Osteocyte (in vitro differentiated cells): ENCODE measurements at places on chromosomes 1 and 21. TPM values are rescaled to one million over a fixed set of nuclear protein-coding genes. Genes with fewer than 3 reads are reported as not detected.

- no peaks in the 10 kb centered on the region for H3K36me3 ChIP-seq
- H3K27ac ChIP-seq = no peak overlapping the region
- peaks cover 2% of the 10 kb centered on the region for H3K4me1 ChIP-seq
Observed at GRCh38 chr1:210571356-210572284, 242.9 kb downstream of the HHAT start.

GRCh38 chr1:105254906-105255305, 1505.2 kb downstream of the AMY1C start:
- no peaks in the 10 kb centered on the region for H3K4me1 ChIP-seq
- no peak overlapping the region for H3K27ac ChIP-seq
- no peaks in the 10 kb centered on the region for H3K36me3 ChIP-seq
- H3K4me3 ChIP-seq = no peak overlapping the region
- no peak for DNase-seq
- no peaks in the 10 kb centered on the region for H3K27me3 ChIP-seq

DNA sequence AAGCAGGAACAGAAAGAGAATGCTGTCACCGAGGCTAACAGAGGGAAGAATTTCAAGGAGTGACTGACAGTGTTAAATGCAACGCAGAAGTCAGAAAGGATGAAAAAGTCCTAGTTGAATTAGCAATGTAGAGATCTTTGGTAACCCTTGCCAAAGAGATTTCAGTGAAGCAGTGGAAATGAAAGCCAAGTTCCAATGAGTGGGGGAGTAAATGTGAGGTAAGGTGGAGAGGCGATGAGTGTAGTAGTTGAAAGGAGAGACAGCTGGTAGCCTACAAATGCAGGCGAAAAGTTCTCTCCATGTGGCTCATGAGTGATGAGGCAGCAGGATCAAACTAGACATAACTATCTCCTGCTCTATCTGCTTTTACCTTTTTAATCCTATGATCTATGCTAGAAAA, 74.6 kb upstream of the IPO9 start:
- no peak for DNase-seq
- no peaks in the 10 kb centered on the region for H3K27me3 ChIP-seq
- H3K4me3 ChIP-seq = peak overlapping the region; percentile 42
- H3K4me1 ChIP-seq = peaks cover 100% of the 10 kb centered on the region

- H3K4me1 ChIP-seq = peaks cover 9% of the 10 kb centered on the region
- no peaks in the 10 kb centered on the region for H3K36me3 ChIP-seq
- no peaks in the 10 kb centered on the region for H3K27me3 ChIP-seq
- H3K27ac ChIP-seq = no peak overlapping the region
- DNase-seq = no peak
- H3K4me3 ChIP-seq = peak overlapping the region; percentile 12
Observed at GRCh38 chr21:36127977-36128376, 6.9 kb upstream of the CBR3 start.

DNA sequence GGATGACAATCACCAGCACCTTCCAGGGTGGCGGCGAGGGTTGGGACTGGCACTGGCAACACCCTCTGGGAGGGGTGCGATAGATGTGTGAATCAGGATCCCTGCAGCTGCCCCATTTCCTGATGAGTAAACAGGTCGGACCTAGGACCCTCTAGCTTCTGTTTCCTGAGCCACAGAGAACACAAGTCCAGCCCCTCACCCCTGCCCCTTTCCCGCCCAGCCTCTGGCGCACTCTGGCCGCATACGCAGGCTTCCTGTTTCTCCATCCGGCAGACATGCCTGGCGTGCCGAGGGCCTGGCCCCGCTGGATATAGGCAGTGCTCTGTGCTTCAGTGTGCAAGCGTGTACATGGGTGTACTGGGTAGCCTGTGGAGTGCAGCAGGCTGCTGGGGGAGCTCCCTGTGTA, 4.6 kb downstream of the PEAR1 start:
- H3K27ac ChIP-seq = peak overlapping the region; percentile 98
- peaks cover 94% of the 10 kb centered on the region for H3K4me1 ChIP-seq
- H3K36me3 ChIP-seq = no peaks in the 10 kb centered on the region
- peak overlapping the region; percentile 50 for H3K4me3 ChIP-seq

DNA sequence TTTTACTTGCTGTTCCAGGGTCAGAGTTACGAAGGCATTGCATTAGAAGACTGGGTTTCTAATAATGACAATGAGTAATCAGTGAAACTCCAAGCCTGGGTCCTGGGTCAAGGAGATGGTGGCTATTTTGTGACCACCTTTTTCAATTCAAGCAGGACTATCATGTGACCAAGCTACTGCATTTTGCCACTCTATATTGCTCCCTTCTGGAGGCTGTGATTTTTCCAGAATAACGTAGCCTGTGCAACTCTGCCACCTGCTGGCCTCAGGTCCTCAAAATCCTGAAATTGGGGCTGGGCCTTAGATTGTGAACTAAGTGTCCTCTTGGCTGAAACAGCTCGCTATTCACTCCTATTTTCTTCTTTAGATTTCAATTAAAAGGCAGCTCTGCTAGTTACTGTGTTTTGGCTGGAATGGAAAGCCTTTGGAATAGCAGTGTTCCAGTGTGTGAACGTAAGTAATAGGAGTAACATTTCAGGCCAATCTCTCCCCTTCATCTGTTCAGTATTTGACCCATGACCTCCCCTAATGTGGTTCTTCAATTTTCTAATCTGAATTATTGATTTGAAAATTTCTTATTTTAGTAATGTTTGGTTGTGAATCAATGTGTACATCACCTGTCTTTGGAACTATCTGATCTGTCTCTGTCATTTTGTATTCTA, 52.9 kb upstream of the CD46 start:
- H3K4me1 ChIP-seq = no peaks in the 10 kb centered on the region
- no peak overlapping the region for H3K4me3 ChIP-seq
- H3K36me3 ChIP-seq = no peaks in the 10 kb centered on the region
- H3K27ac ChIP-seq = no peak overlapping the region

Gene WNT3A
- total RNA-seq = not detected in 2 replicates

Gene THEM5
- total RNA-seq = not detected in 2 replicates

Gene PLPPR5
- not detected in 2 replicates for total RNA-seq

DNA sequence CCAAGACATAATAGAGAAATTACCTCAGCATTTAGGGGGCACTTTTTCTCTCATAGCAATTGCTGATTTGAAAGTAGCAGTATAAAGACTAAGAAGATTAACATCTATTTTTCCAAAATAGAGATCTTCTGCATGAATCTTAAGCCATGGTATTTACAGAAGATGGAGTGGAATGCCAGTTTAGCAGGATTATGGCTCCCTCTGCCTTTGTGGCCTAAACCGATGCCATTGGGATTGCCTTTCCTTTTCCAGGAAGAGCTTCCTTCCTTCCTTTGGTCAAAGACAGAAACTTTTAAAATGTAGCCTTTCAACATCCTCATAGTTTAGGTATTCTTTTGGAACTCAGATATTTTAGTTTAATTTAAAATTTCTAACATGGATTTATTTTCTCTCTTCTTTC, 39.4 kb downstream of the CFHR5 start:
- no peak overlapping the region for H3K4me3 ChIP-seq
- H3K4me1 ChIP-seq = no peaks in the 10 kb centered on the region
- peaks cover 2% of the 10 kb centered on the region for H3K36me3 ChIP-seq
- H3K27me3 ChIP-seq = peaks cover 4% of the 10 kb centered on the region
- no peak overlapping the region for H3K27ac ChIP-seq
- no peak for DNase-seq

- no peak overlapping the region for H3K4me3 ChIP-seq
- H3K4me1 ChIP-seq = peaks cover 85% of the 10 kb centered on the region
- H3K36me3 ChIP-seq = peaks cover 24% of the 10 kb centered on the region
- peak overlapping the region; percentile 91 for H3K27ac ChIP-seq
- no peak for DNase-seq
Observed at GRCh38 chr1:183821889-183822611, 17.1 kb downstream of the RGL1 start.

DNA sequence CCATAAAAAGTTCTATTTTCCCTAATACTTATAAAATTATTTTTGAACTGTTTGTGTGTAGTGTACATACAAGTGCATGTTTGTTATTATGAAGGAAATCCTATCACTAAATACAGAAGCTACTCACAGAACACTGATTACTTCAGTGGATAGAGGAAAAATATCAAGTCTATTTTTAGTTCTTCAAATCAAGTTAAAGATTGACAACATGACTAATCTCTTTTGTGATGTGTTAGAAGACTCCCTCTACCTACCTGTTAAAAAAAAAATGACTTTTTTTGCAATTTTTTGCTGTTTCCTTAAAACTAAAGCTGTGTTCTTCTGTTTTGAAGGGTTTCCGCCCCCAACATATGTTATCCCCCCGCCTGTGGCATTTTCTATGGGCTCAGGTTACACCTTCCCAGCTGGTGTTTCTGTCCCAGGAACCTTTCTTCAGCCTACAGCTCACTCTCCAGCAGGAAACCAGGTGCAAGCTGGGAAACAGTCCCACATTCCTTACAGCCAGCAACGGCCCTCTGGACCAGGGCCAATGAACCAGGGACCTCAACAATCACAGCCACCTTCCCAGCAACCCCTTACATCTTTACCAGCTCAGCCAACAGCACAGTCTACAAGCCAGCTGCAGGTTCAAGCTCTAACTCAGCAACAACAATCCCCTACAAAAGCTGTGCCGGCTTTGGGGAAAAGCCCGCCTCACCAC, 45.5 kb downstream of the NCF2 start:
- H3K4me1 ChIP-seq = peaks cover 3% of the 10 kb centered on the region
- peaks cover 46% of the 10 kb centered on the region for H3K36me3 ChIP-seq
- peak overlapping the region; percentile 4 for H3K27ac ChIP-seq
- no peak overlapping the region for H3K4me3 ChIP-seq
- no peak for DNase-seq

Gene RAVER2
- total RNA-seq = 7.2 and 7.3 TPM in 2 replicates

- H3K4me1 ChIP-seq = no peaks in the 10 kb centered on the region
- no peaks in the 10 kb centered on the region for H3K36me3 ChIP-seq
- no peak for DNase-seq
- H3K4me3 ChIP-seq = no peak overlapping the region
- H3K27ac ChIP-seq = no peak overlapping the region
Observed at GRCh38 chr1:58454385-58454784, 92.1 kb downstream of the OMA1 start.

Gene EVI5
- total RNA-seq = 52.6 and 59.6 TPM in 2 replicates

Gene OR2L8
- total RNA-seq = not detected in 2 replicates

Gene RXRG
- total RNA-seq = not detected in 2 replicates

Gene TINAGL1
- total RNA-seq = 9.2 and 10.0 TPM in 2 replicates

Gene CD52
- total RNA-seq = not detected in 2 replicates

Gene RBM15
- total RNA-seq = 26.3 and 27.8 TPM in 2 replicates

- no peak overlapping the region for H3K27ac ChIP-seq
- no peak for DNase-seq
- peaks cover 8% of the 10 kb centered on the region for H3K4me1 ChIP-seq
- no peaks in the 10 kb centered on the region for H3K36me3 ChIP-seq
Observed at GRCh38 chr1:42035205-42035829, 116.6 kb upstream of the HIVEP3 start.

Gene OLIG2
- total RNA-seq = 0.37 and 0.56 TPM in 2 replicates

Gene RNF186
- total RNA-seq = not detected in 2 replicates

Gene DCST2
- total RNA-seq = 0.75 and 1.0 TPM in 2 replicates

- no peak for DNase-seq
- no peak overlapping the region for H3K27ac ChIP-seq
- peaks cover 26% of the 10 kb centered on the region for H3K4me1 ChIP-seq
- H3K4me3 ChIP-seq = no peak overlapping the region
Observed at GRCh38 chr1:68322837-68323687, 90.7 kb upstream of the WLS start.

- H3K27me3 ChIP-seq = no peaks in the 10 kb centered on the region
- no peaks in the 10 kb centered on the region for H3K4me1 ChIP-seq
- DNase-seq = no peak
- H3K36me3 ChIP-seq = peaks cover 59% of the 10 kb centered on the region
Observed at GRCh38 chr1:226148121-226148648, 38.4 kb downstream of the ACBD3 start.

DNA sequence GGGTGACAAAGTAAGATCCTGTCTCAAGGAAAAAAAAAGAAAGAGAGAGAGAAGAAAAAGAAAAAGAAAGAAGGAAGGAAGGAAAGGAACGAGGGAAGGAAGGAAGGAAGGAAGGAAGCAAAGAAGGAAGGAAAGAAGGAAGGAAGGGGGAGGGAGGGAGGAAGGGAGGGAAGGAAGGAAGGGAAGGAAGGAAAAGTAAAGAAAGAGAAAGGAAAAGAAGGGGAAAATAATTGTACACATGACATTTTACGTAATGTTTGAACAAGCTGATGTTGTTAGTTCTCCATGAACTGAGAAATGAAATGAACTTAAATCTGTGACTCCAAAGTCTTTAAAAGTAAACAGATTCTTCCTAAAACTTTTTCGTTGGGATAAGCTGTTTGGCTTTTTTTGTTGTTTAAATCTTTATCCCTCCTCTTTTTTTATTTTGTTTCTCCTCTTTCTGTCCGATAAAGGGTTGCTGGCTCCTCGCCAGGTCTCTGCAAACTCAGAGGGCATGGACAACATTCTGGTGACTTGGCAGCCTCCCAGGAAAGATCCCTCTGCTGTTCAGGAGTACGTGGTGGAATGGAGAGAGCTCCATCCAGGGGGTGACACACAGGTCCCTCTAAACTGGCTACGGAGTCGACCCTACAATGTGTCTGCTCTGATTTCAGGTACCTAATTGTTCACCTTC, 59.8 kb downstream of the IL12RB2 start:
- no peaks in the 10 kb centered on the region for H3K27me3 ChIP-seq
- H3K4me3 ChIP-seq = no peak overlapping the region
- H3K27ac ChIP-seq = no peak overlapping the region
- H3K36me3 ChIP-seq = no peaks in the 10 kb centered on the region
- peaks cover 5% of the 10 kb centered on the region for H3K4me1 ChIP-seq

Gene CD5L
- not detected in 2 replicates for total RNA-seq

- no peak overlapping the region for H3K27ac ChIP-seq
- peaks cover 28% of the 10 kb centered on the region for H3K4me1 ChIP-seq
- no peak overlapping the region for H3K4me3 ChIP-seq
- no peaks in the 10 kb centered on the region for H3K36me3 ChIP-seq
Observed at GRCh38 chr1:59126366-59126765, 170.5 kb upstream of the FGGY start.

Gene PROX1
- 0.32 and 0.81 TPM in 2 replicates for total RNA-seq

Gene CELA2A
- total RNA-seq = not detected in 2 replicates
